ENCODE measurements at places on chromosomes 3 and 15. TPM values are rescaled to one million over a fixed set of nuclear protein-coding genes. Genes with fewer than 3 reads are reported as not detected.

The ARGFX gene
- total RNA-seq: not detected

The GCNT3 gene
- 0.79 TPM for total RNA-seq

- DNase-seq: no peak
Measured at GRCh38 chr15:64640146-64640871, 135.1 kb downstream of the RBPMS2 start.

DNA sequence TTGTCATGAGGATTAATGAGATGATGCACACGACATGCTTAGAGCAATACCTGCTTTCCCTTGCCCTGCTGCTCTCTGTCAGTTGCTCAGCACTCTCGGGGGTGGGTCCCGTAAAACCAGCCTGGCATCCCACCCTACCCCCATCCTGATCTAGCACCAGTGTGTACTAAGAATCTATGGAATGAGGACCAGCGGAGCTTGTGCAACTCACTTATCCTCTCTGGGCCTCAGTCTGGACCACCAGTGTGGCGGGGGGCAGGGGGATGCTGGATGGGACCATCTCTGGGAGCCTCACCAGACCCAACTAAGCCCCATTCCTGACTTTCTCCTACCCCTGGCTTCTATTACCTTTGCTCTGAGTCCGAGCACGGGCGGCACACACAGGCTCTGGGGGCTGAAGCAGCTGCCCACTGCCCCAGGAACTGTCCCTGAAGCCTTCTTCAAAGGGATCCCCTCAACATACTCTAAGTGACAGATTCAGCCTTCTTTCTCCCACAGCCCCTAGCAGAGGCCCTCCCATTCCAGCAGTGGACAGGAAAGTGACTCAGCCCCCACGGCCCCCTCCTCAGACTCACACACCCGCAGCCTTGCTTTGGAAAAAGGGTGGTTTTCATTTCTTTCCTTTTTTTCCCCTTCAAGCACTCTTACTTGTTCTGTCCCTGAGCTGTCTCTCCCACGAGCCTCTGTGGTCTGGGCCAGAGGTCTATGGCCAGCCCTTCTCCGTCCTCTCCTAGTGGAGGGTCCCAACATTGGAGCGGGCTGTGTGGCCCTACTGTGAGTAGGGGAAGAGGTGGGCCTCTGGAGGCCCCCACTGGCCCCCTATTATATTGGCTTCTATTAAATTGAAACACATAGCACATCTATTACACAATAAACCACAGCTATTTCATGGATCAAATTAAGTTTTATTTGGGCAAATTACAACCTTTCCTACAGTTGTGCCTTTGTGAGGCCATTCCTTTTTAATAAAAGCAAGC, 100.3 kb downstream of the SMAD6 start:
- peak; percentile 65 for DNase-seq

- peak; percentile 65 for DNase-seq
Measured at GRCh38 chr3:1251282-1252060, 158.6 kb downstream of the CNTN6 start.

GRCh38 chr15:80483725-80484161, 79.6 kb downstream of the ARNT2 start:
- no peak for DNase-seq

DNA sequence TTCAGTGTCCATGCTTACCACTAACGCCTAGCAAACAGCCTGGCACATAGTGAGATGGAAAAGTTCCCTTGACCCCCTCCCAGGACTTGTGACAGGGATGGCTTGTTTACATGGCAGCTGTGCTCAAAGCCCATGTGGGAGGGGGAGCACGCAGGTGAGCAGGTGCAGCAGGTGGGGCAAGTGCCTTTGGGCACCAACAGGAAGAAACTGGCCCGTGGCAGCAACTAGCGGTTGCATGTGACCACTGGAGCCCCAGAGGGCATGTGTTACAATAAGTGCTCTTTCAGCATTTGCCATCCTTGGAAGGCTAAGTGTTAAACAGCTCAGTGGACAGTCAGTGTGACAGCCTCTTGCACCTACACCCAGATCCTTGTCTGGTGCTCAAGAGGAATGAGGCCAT, 734.6 kb downstream of the TUSC7 start:
- DNase-seq: no peak

All from HT1080 (cell line).